ENCODE measurements at places on chromosomes 7 and 10.

DNA sequence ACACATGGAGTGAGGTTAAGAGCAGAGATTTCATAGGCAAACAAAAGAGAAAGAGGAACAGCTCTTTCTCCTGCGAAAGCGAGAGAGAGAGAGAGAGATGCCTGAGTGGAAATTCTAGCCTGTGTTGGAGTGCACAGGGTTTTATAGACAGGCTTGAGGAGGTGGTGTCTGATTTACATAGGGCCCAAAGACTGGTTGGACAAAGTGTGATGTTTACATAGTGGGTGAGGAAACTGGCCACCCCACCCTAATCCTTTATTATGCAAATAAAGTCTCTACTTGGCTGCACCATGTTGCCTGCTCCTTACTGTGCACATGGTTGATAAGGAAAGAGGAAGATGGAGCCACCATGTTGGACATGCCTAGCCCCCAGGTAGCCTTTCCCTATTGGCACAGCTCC lies 967.8 kb upstream of the SORCS1 start:
- no peak for DNase-seq

DNA sequence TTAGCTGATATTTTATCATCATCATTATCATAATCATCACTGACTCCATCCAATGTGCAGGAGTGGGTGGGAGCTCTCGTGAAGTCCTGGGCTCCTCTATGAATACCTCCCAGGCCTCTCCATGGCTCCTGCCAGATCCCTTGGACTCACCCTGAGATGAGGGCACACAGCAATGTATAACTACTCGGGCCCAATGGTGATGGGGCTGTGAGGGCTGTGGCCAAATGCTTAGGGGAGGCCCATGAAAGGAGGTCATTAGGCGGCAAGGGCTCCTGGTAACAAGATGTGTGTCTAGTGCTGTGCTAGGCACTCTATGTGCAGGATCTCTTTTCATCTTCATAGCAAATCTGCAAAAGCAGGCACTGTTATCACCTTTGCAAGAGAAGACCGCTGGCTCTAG lies 270.9 kb downstream of the GLRX3 start:
- peak; percentile 16 for DNase-seq

- DNase-seq: no peak
These were observed 63.4 kb upstream of the ANK3 start for GRCh38 chr10:60453036-60453435.

DNA sequence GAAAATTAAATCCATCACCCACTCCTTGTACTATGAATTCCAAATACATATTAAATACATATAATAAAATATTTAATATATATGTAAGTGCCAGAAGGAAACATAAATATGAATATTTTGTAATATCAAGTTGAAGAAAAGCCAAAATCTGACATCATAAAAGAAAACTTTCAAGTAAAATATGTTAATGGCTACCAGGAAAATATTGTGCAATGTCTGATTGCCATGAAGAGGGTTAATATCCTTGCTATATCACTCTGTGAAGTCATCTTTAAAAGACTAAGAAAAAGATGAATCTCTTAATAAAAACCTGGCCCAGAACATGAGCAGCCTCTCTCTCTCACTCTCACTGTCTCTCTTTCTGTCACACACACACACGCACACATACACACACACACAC lies 130.2 kb downstream of the EGFR start:
- DNase-seq: no peak

DNA sequence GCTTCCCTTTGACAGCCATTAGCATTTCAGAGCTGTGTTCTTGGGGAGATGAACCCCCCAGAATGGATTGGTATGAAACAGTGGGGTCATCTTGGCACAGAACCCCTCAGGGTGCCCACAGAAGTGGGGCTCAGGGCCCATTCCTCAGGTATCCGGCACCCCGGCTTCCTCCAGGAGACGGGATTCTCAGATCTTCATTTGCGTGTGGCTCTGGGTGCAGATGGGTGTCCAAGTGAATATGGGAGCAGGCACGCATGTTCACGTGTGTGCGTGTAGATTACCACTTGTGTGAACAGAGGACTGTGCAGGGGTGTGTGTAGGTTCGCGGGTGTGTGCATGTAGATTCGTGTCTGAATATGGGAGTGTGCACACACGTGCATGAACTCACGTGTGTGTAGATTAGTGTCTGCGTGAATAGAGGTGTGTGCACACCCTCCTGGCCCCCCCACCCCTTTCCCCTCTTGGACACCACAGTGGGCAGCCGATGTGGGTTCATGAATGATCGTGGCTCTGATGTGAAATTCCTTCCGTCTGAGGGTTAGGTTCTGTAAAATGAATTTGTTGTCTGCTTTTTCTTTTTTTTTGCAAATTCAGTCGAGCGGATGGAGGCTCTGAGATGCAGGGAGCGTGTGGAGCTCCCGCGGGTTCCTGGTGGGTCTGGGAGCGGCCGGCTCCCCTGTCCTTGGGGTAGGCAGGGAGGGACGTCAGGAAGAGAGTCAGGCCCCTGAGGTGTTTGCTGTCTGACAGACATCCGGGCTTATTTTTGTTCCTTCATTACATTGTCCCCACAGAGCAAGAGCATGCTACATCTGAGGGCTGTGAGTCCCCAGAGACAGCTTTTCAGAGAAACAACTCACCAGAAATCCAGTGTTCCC lies 7.4 kb downstream of the ELFN1 start:
- DNase-seq: no peak

DNA sequence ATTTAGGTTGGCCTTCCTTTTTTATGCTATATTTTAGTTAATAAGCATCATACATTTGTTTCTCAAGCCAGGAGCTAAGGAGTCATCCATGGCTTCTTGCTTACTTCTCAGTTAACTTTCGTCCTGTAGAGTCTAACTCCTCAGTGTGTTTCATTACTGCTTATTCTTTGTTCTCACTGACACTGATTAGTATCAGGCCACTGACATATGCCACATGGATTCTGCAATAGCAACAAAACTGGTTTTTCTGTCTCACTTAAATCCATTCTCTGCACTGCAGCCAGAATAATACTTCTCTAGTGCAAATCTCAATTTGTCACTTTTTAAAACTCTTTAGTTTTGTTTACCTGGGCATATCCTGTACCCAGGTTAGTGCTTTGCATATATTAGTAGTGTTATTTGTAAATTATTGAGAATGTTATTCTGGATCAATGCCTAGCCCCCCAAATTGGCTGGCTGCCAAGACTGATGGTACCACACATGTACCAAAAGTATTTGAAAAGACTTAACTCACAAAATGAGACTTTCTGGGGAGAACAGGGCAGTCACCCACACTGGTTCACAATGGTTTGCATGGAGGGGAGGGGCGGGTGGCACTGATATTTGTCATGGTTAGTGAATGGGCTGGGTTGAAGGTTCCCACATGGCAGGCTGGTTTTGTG lies 79.1 kb downstream of the CCSER2 start:
- DNase-seq: no peak

DNA sequence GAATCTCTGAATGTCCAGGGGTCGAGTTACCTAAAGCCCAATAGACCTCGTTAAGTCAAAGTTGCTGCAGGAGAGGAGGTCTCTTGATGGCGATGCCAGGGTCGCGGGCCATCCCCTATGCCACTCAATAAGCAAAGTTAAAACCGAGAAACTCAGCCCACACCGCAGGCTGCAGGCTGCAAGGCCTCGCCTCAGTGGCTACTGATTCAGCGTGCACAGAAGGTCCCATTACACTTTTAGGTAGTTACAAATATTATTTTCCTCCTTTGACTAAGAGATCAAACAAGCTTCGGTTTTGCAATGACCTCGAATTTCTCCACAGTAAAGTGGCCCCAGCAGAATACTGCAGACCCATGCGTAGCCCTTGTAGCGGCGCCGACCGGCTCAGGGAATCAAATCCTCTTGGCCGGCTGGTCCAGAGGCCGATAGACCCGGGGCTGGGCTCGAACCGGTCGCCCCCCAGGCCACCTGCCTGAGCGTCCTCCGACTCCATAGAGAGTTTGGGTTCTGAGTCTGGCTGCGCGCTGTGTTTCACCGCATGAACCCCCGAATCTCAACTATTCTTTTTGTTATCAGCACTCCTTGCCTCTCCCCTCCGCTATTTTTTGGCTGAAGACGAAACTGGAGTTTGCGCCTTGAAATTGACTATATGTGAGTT lies 2.3 kb downstream of the C1QL3 start:
- DNase-seq: no peak

DNA sequence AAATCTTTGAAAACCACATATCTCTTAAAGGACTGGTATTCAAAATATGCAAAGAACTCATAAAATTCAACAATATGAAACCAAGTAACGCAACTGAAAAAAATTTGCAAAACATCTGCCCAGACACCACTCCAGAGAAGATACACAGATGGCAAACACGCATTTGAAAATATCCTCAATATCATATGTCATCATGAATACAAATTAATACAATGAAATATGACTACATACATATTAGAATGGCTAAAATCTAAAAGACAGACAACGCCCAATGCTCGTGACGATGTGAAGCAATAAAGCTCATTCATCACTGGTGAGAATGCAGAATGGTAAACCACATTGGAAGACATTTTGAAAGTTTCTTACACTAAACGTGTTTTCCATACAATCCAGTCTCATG lies 770.1 kb upstream of the CELF2 start:
- DNase-seq: no peak

- DNase-seq: no peak
These were observed 65.6 kb downstream of the COL26A1 start for GRCh38 chr7:101428093-101428866.

GRCh38 chr10:71850021-71850742 lies 869 bp downstream of the PSAP start:
- DNase-seq: no peak

GRCh38 chr10:48247680-48248079 lies 26.8 kb downstream of the FRMPD2 start:
- DNase-seq: peak; percentile 40

DNA sequence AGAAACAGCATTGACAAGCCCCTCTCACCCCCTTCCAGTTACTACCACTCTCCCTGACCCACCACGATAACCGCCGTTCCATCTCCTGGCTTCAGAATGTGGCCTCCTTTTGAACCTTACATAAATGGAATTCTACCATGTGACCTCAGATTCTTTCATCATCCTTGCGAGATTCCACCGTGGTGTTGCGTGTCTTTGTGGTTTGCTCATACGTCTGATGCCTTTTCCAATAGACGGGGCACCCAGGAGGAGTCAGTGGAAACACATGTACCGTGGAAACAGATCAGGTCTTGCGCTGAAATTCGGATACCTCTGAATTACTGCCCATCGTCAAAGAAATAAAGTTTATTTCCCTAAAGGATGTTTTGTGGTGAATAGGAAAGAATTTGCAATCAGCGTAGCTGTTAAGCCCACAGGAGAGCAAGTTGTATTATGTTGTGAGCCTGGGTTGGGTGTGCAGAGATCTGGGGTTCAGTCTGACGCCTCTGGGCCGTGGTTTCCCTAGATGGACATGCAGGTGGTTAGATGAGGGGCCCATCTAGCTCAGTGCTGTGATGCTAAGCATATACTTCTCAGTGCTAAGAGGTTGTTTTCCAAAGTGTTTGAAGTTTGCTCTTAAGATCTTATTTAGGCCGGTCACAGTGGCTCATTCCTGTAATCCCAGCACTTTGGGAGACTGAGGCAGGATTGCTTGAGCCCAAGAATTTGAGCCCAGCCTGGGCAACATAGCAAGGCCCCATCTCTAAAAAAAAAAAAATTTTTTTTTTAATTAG lies 29.1 kb downstream of the GTF2IRD1 start:
- no peak for DNase-seq

GRCh38 chr7:33040803-33041516 lies 21.6 kb downstream of the NT5C3A start:
- no peak for DNase-seq

DNA sequence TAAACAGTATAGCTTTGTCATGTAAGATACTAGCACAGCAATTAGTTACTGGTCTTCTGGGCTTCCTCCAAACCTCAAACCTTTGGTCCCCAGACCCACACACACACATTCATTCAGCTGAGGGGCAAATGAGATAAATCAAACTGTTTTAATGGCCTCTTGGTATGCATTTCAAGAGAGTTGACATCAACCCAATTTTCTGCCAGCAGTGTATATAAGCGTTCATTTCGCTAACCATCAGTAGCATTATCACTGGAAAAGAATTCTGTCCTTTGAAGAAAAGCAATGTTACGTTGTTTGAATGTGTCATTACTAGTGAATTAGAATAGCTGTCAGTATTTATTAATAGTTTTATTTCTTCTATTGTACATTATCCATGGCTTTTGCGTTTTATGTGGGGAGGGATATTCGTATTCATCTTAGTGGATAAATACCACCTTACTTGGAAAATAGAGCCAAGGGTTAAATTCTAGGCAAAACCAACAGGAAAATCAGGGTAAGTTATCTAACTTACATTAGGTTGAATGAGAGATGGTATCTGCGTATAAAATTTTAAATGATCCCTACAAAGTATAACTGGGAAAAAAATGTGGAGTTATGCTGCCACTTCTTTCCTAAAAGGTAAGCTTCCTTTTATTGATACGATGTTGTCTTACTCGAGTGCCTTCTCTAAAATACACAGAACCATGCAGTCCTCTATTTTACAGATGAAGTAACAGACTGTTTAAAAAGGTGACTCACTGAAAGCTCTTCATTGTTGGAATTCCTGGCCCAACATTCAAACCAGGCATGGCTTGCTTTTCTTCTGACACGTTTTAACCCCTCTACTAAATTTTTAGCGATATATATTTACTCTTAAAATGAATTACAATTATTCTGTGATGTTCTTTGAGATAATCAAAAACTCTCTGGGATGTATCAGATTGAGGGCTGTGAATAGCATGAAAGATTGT lies 2.0 kb upstream of the ZMYND11 start:
- DNase-seq: no peak

DNA sequence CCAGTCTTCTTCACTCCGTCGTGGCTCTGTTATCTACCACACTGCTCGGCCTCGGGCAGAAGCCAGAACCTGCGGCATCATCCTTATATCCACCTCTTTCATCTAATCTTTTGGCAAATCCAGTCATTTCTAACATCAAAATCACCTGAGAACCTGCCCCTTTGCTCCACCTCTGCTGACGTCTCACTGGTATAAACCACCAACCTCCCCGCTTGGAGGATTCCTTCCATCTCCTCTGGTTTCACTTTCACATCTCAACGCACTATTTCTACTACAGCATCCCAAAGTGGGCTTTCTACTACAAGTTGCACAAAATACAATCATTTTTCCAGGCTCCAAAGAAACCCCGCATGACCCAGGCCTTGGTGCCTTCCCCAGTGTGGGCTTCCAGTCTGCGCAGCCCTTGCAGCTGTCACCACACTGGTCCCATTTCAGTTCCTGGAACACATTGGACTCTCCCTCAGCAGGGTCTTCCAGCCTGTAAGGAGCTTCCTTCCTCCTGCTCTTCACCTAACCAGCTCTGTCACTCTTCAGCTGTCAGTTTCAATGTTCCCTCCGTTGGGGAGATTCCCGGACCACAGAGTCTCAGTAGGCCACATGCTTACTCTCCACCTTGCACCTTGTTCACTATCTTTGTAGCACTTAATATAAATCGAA lies 85.0 kb downstream of the PRKCQ start:
- DNase-seq: no peak

- DNase-seq: no peak
These were observed 56.5 kb upstream of the HELLS start for GRCh38 chr10:94489107-94489506.

- DNase-seq: peak; percentile 79
These were observed 3.0 kb downstream of the SMARCD3 start for GRCh38 chr7:151245360-151246101.

- no peak for DNase-seq
These were observed 6.6 kb upstream of the INTS1 start for GRCh38 chr7:1510780-1511154.

GRCh38 chr7:47536661-47537611 lies 45.0 kb downstream of the TNS3 start:
- DNase-seq: peak; percentile 79

- no peak for DNase-seq
These were observed 140.0 kb downstream of the GRK5 start for GRCh38 chr10:119347181-119347974.
